Mesenteric fat pad (tissue), 1 donor: ENCODE measurements at places on chromosomes 1 and 21. TPM values are rescaled to one million over a fixed set of nuclear protein-coding genes. Genes with fewer than 3 reads are reported as not detected.

GRCh38 chr21:15430023-15430422, 299.8 kb upstream of the USP25 start:
- DNase-seq: no peak

- no peak for DNase-seq
Observed at GRCh38 chr21:33069994-33070743, at the start of gene OLIG1. TSS of gene OLIG1 (plus strand) at chr21:33070141. CDS start at chr21:33070247, 106 bp downstream.

DNA sequence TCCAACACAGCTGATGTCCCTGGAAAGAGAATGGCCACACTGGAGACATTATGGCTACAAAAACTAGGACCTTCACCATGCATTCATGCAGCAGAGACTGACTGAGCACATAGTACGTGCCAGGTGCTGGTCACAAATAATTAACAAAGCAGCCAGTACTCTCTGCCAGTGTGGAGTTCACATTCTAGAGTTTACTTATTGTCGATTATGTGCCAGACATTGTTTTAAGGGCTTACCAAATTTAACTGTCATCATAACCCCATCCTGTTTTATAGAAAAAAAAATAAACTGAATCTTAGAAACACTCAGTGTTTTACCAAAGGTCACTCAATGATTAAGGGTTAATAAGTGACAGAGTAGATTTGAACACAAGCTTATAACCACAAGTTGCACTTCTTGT, 143.3 kb downstream of the RRAGC start:
- DNase-seq: no peak

- no peak for DNase-seq
Observed at GRCh38 chr1:222454782-222455181, 93.1 kb downstream of the HHIPL2 start.

DNA sequence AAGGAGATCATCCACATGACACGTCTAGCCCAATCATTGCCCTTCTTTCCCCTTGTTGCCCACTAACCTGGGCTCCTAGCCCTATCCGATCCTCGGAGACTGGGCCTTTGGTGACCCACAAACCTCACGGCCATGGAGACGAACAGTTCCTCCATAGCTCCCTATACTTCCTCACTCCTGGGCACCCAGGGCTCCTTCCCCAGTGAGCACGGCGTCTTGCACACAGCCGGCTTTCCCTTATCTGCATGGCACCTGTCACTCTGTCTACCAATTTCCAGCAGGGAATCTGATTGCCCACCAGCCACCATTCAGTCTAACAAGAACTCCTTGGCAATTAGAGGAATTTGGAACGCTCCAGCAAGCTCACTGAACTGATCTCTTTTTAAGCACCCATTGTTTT, 3.1 kb downstream of the GNG4 start:
- DNase-seq: peak; percentile 71

DNA sequence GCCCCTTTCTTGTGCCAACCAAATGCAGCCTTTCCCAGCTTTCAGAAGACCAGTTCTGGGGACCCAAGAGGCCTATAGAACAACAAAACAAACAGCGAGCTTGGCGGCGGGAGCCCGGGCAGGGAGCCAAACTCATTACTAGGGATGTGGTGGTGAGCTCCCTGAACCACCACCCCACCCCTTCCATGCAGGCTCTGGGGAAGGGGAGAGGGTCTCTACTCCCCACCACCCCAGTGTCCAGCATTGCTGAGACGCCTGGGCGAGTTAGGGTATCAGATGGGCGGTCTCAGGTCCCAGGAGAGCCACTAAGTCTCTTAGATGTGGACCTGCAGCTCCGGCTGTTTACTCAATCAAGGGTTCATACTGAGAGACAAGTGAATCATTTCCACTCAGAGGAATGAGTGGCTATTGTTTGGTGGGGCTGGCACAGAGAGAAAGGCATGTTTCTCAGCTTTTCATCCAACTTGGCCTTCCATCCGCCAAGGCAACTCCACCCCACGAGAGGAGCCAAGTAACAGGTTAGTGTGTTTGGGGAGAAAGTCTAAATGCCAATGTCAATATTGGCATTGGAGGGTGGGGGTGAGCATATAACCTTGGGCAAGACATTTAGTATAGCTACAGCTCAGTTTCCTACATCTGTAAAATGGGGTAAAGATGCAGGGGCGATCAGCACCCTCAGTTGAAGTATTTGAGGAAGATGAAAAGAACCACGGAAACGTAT, 40.9 kb downstream of the PLXNA2 start:
- DNase-seq: no peak

DNA sequence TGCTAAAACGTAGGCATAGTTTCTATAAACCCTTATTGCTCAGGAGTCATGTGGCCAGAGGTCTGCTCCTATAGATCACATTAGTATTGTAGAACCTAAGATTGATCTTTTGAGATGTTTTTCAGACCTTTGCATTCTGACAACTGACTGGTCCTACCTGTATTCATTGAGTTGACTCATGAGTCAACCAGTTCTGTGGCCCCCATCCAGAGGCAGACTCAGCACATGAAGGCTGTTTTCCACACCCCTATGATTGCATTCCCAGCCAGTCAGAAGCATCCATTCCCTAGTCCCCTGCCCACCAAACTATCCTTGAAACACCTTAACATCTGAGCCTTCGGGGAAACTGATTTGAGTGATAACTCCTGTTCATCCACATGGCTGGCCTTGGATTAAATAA, 451.7 kb downstream of the SIPA1L2 start:
- DNase-seq: no peak

- DNase-seq: peak; percentile 82
Observed at GRCh38 chr21:45525153-45525909, 16.9 kb downstream of the SLC19A1 start.

GRCh38 chr1:111654839-111655238, 35.2 kb downstream of the RAP1A start:
- no peak for DNase-seq

GRCh38 chr1:70210820-70211219, 5.4 kb upstream of the LRRC40 start:
- DNase-seq: no peak

GRCh38 chr1:216261631-216262030, 161.6 kb downstream of the USH2A start:
- DNase-seq: no peak

GRCh38 chr1:85028151-85028550, 20.1 kb downstream of the MCOLN3 start:
- DNase-seq: no peak

GRCh38 chr1:97108179-97108578, 386.6 kb downstream of the PTBP2 start:
- no peak for DNase-seq

DNA sequence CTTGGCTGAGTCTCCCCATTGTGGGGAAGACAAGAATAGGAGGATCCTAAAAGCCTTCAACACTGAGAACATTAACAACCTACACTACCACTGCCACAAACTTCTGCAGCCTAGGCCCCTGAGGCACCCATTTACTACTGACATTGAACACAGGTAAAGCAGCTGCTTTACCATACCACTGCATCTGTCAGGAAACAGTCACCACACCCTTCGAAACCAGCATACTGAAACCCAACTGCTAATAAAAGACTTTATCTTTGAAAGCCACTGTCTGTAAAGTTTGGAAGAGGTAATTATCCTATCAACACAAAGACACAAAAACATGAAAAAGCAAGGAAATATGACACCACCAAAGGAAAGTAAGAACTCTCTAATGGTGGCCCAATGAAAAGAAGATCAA, 7.4 kb downstream of the IFNAR1 start:
- no peak for DNase-seq

DNA sequence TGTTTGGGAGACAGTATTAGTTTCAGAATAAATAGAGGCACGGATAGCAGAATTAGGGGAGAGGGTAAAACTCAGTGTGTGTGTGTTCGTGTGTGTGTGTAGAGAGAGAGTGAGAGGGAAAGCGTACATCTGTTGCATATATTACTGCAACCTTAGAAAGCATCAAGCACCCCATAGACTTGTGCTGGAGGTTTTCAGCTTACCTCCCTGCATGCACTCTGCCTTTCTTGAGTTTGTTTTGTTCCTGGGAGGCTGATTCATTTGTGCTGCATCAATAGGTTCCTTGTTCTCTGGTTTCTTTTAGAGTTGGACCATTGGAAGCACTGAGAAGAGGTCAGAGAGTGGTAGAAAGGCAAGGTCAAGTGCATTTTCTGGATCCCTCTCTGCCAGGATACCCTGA, 104.4 kb upstream of the KCNK1 start:
- DNase-seq: no peak

DNA sequence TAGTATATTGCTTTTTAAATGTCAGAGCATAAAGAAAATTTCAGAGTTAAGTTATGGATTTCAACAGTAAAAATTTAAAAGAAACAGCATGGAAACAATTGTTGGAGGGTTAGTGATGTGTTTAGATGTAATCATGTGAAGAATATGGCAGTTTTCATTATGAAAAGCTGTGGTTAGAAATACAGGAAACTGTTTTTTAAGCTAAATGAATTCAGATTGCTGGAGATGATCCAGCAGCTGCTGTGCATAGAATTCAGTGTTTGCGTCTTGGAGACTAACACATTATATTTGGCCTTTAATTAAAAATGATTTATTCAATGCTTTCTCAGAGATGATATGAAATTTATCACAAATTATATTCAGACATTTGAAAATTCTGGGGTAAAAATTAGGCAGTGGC, 273.6 kb upstream of the LRRC7 start:
- DNase-seq: no peak

GRCh38 chr1:53368314-53369033, 40.6 kb upstream of the LRP8 start:
- DNase-seq: peak; percentile 79

DNA sequence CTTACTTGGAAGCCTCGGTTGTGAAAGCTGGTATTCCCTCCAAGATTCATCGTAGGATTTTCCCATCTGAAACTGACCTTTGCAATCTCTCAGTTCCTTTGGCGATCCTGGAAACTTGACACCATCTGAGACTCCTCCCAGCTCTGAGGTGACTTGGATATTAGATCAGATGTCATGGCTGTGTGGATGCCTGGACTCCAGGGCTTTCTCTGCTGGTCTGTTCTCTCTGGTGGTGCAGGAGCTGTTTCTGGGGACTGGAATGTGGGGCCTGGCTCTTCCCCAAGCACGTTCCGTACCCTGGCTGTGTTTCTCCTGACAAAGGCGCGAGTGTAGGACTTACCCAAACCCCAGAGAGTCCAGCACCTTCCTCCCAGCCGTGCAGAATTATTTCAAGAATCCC, 252.2 kb downstream of the RPS6KC1 start:
- DNase-seq: no peak

DNA sequence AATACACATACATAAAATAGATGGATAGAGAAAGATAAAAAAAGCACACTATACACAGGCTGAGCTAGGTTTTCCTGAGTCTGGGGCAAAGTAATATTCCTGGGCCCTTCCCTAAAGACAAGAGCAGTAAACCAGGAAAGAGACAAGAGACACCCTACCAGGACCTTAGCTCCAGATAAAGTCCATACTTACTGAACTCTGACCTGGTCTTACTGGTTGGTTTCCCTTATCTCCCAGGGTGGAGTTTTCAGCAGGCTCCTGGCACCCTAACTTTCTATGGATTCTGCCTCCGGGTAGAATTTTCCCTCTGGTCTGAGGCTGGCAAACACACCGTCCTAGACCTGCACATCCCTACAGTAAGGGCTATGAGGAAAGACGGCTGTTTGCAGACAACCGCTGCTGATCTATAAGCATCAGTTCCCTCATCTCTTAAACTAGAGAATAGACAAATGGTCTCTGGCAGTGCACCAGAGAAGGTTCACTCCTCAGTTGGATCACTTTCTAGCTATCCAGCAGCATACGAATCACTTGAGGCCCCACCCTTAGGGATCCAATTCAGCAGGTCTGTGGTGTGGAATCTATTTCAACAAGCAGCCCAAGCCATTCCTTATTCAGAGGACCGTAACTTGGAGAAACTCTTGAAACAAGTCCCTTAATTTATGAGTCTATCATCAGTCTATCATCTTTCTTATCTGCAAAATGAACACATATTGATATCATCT, 52.0 kb downstream of the ARHGEF11 start:
- DNase-seq: no peak

GRCh38 chr1:198156745-198157240, at the start of gene NEK7:
TSS of gene NEK7 (plus strand) at chr1:198156998. CDS start at chr1:198232581, 75,583 bp downstream.
- DNase-seq: peak; percentile 93

DNA sequence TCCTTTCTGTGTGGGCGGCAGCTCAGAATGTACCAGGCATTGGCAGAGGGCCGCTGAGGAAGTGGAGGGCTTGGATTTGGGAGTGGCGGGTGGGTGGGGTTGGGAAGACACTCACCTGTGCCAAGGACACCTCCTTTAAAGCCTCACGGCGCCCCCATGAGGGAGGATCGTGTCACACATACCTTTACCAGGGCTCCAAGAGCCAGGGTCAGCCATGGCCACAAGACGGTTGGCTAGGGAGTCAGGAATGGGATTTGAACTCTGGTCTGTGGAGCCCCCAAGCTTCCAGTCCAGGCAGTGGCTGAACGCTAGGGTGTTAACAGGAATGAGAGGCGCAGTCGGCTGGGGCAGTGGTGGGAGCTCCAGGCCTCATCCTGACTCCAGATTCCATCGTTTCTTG, 4.6 kb downstream of the NBL1 start:
- no peak for DNase-seq

GRCh38 chr21:27799861-27800260, 833.0 kb upstream of the ADAMTS5 start:
- DNase-seq: no peak

GRCh38 chr1:16126160-16126559, 29.7 kb downstream of the EPHA2 start:
- no peak for DNase-seq

DNA sequence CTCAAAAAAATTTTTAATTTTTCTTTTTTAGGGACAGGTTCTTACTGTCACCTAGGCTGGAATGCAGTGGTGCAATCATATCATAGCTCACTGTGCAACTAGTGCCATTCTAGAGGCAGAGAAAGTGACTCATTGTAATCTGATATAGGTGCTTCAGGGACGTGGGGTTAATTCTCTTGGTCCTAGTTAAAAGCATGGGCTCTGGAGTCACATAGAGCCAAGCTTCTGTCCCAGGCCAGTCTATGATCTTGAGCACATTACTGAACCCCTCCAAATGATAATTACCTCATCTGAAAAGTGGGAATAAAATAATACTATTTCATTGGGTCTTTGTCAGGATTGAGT, 1.1 kb upstream of the ADIPOR1 start:
- no peak for DNase-seq

DNA sequence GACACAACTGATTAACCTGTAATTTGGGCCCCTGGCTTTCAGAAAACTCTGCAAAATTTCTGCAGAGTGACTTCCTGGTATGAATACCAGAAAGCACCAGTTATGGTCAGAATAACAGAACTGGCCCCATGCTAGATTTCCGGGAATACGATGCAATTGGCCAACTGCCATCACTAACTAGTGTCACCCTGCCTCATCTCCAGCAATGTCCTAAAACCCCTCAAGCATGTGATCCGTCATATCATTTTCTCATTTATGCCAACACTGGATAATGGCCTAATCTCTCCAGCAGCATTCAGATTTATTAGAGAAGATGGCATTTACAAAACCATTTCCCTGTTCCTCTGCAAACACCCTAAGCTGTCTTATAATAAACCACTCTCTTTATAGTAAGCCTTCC, 15.4 kb downstream of the KAZN start:
- no peak for DNase-seq

GRCh38 chr1:196148367-196148970, 459.8 kb downstream of the KCNT2 start:
- DNase-seq: no peak

WNT9A gene
- total RNA-seq: 1.3 TPM

GJB4 gene
- not detected for total RNA-seq

EDN2 gene
- not detected for total RNA-seq

MYCL gene
- total RNA-seq: 0.32 TPM

LRRC42 gene
- total RNA-seq: 18.0 TPM

LCK gene
- 1.8 TPM for total RNA-seq

SLC30A1 gene
- total RNA-seq: 33.6 TPM

H3-3A gene
- 321 TPM for total RNA-seq

NTMT2 gene
- total RNA-seq: not detected

TMEM50A gene
- 113 TPM for total RNA-seq

FCRL1 gene
- 0.32 TPM for total RNA-seq

KCNJ9 gene
- not detected for total RNA-seq

ECE1 gene
- 156 TPM for total RNA-seq

RUNX3 gene
- 3.4 TPM for total RNA-seq
